Stimulated activated CD8-positive, alpha-beta memory T cell treated with anti-CD3 and anti-CD28 coated beads, Interleukin-15, amount 100 ng/mL, for 1 hour (primary cell): ENCODE measurements at places on chromosomes 3 and 15.

GRCh38 chr3:140501770-140502364, 176.0 kb upstream of the TRIM42 start:
- DNase-seq = no peak

DNA sequence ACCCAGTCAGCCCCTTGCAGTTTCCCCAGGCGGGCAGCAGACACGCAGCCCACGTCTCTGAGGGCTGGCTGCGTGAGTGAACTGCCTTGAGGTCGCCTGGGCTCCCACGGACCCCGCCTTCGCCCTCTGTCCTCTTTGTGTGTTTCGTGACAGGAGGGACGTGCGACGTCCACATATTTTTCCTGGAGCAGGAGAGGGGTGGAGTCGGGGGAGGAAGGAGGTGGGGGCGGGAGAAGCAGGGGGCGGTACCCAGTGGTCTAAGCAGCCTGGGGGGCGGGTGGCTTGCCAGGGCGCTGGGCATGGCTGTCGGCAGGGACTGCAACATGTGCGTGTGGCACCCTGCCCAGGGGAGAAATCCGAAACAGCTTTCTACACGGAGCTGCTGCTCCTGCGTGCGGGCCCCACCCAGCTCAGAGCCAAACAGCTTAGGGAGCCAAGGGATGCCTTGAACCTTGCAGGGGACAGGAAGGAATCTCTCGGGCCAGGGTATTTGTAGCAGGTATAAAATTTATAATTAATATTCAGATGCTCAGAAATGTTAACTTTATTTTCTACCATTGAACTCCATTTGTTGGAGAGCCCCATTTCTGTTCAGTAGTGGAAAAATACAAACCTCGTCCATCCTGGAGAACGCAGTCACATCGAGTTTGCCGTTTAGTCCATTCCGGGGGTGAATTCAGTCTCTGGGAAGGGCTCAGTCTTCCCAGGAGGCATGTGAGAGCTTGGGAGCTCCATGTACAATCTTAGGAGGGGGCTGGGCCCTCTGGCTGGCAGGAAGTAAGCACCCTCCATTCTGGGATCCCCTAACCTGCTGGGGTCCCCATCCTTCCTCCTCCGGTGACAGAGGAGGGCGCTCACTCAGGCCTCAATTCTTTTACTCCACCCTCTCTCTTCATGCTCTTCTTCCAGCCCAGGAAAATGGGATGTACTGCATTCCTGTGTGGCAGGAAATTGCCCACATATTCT, 79.1 kb upstream of the MEF2A start:
- DNase-seq = no peak

DNA sequence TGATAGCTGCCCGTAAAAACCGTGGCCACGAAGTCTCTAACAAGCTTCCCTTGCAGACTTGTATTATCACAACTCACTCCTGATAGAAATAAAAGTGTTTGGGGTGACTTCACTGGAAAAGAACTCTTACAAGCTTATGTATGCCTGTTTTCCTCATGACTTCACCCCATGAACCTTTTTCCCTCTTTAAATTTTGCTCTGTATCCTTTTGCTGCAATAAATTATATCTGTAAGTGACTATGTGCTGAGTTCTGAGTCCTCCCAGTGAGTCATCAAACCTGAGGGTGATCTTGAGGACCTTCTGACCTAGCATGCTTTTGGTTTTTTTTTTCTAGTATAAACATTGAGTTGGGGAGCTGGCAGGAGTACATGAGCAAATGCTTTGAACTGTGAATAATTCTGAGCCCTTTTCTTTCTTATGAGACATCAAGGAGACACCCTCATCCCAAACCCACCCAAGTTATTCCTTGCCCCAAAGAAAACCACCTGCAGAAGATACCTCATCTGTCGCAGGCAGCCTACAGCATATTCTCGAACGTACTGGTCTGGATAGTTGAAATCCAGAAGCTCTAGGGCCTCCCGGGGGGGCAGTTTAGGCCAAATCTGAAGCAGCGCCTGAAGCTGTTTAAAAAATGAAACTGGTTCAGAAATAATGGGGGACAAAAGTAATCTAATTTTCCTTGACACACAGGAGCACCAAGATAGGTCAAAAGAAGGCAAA, 85.9 kb downstream of the FAIM start:
- DNase-seq = no peak

- no peak for DNase-seq
These were observed 65.2 kb upstream of the SEC13 start for GRCh38 chr3:10386121-10386520.

GRCh38 chr3:13057282-13058040, 15.8 kb downstream of the IQSEC1 start:
- no peak for DNase-seq
